ENCODE measurements at places on chromosomes 1 and 21. TPM values are rescaled to one million over a fixed set of nuclear protein-coding genes. Genes with fewer than 3 reads are reported as not detected.

The CFAP141 gene
- not detected for total RNA-seq

The OR2T2 gene
- not detected for total RNA-seq

GRCh38 chr1:202292773-202293172, 49.0 kb downstream of the UBE2T start:
- no peak for DNase-seq

- no peak for DNase-seq
These were observed 320.2 kb downstream of the PTPRC start for GRCh38 chr1:198959032-198959431.

The HHIPL2 gene
- total RNA-seq = 0.18 TPM

The SYT14 gene
- total RNA-seq = 4.0 TPM

The E2F2 gene
- total RNA-seq = 0.28 TPM

DNA sequence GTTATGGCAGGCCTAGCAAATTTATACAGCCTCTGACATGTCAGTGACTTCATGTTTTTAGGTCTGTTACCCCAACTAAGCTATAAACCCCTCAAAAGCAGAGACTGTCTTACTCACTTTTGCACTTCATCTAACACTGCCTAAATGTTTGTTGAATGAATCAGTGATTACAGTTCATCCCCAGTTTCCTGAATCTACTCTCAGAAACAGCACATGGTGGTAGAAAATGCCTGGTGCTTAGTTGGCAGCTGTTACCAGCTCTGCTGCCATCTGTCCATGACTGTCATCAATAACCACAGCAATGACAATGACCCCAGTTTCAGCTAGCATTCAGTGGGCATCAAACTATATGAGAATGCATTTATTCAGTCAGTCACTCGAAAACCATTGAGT, 110.5 kb upstream of the SERBP1 start:
- DNase-seq = no peak

DNA sequence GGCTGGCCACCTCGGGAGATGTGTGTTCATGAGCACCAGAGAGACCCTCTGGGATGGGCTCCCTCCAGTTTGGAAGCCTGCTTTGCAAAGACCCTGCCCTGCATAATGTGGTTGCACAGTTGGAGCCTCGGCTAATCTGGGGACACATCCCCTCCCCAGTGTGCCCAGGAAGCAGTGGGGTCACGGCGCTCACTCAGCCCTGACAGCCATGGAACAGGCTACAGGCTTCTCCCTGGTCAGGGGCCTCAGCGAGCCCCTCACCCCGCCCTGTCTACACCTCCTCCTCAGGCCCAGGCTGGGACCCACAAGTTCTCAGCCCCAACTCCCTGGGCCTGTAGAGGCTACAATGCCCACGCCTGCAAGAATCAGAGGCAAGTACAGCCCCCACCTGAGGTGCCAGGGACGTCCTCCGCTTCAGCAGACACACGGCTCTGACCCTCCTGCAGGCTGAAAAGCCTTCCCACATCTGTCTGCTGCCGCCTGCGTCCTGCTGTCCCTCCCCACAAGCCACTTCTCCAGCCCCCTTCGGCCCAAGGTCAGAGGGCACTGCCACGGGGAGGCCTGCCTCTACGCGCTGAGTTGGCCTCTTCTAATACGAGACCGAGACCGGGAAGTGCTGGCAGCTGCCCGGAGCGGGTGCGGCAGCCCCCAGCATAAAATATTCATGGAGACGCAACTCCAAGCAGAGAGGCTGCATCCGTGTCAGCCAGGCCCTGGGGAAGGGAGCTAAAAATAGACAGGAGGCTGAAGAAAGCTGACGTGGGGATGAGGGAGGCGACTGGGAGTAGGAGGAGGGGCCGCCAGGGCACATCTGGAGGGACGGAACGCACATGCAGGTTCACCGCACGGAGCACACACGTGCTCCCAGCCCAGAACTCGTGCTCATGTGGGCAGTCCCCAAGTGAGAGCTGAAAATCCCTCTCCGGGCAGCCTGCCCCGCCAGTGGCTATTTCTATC, 15.2 kb upstream of the GPR153 start:
- peak; percentile 18 for DNase-seq

The AXDND1 gene
- 2.2 TPM for total RNA-seq

DNA sequence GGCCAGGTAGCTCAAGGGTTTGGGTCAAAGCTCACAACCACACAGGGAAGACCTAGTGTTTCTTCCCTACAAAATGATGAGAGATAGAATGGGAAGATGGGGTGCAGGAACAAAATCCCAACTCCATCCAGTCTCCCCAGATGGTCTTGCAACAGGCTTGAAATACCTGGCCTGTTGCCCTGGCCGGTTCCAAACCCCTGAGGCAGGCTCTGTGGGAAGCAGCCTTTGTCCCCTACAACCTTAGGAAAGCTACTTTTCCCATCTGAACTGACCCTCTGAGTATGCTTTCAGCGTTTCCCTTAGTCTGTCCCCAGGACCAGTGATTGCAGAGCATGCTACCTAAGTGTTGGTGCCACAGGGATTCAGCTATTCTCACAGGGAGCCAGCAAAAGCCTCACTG, 104.0 kb downstream of the GDAP2 start:
- no peak for DNase-seq

DNA sequence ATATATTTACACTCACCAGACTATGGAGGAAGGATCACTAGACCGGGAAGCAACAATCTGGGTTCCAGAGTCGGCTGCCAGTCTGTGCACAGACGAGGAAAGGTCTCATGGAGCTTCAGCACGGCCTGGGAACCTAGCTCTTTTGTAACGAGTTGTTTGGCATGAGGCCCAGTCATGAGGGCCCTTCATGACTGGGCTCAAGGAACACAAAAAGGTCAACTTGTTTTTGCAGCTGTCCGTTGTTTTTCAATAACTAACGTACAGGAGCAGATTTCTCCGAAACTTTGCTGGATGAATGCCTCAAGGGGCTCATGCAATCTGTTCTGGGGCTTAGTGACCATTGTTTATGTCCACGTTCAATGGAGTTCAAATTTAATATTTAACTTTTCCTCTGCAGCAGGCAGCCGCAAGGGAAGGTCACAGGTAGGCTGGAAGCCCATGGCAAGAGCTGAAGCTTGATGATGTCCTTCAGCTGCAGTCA, 5.9 kb upstream of the STUM start:
- DNase-seq = peak; percentile 59

GRCh38 chr1:89615676-89616598, 17.0 kb upstream of the LRRC8C start:
- no peak for DNase-seq

The KRTAP22-1 gene
- not detected for total RNA-seq

GRCh38 chr21:25638660-25639550, at the start of gene JAM2:
TSS of gene JAM2 (plus strand) at chr21:25639258. CDS start at chr21:25639822, 564 bp downstream.
- peak; percentile 50 for DNase-seq

The SYT2 gene
- total RNA-seq = not detected

- DNase-seq = no peak
These were observed 27.7 kb downstream of the DNTTIP2 start for GRCh38 chr1:93851327-93851712.

The ZBTB37 gene
- total RNA-seq = 20.4 TPM

DNA sequence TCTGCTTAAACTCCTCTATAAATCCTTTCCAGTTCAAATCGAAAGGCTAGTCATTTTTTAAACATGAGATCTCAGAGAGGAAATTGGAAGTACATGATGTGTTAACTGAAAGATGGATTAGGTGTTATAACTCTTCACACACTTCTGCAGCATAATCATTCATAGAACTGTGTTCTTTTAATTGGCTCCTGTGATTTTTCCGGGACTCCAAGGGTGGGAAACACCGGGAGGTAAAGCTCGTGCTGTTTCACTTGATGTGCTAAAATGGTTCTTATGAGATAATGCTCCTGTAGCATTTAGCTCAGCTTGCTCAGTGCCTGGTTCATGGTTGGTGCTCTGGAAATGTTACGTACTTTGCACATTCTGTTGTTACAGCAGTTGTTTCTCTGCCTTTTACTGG, 40.2 kb downstream of the CC2D1B start:
- no peak for DNase-seq

DNA sequence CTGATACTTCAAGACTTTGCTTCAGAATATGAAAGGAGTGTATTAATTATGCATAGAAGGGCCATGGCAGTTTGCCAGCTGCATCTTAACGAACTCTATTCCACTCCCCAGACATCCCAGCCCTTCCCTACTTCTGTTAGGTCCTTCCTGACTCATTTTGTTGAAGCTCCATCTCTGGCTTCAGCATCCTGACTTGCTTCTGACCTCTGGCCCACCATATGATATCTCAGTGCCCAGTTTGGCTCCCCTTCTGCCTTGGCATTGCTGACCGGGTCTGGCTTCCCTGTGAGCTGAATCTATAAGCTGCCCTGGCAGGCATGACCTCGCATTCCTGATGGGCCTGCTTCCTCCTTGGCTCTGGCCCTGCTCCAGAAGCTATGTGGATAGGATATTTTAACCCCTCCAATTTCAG, 27.6 kb upstream of the ARHGAP29 start:
- no peak for DNase-seq

GRCh38 chr21:33430858-33431257, 27.6 kb downstream of the IFNGR2 start:
- no peak for DNase-seq

- DNase-seq = no peak
These were observed 99.1 kb upstream of the RGS4 start for GRCh38 chr1:162970021-162970420.

- peak; percentile 72 for DNase-seq
These were observed 30.0 kb downstream of the ZNF697 start for GRCh38 chr1:119617751-119618691.

DNA sequence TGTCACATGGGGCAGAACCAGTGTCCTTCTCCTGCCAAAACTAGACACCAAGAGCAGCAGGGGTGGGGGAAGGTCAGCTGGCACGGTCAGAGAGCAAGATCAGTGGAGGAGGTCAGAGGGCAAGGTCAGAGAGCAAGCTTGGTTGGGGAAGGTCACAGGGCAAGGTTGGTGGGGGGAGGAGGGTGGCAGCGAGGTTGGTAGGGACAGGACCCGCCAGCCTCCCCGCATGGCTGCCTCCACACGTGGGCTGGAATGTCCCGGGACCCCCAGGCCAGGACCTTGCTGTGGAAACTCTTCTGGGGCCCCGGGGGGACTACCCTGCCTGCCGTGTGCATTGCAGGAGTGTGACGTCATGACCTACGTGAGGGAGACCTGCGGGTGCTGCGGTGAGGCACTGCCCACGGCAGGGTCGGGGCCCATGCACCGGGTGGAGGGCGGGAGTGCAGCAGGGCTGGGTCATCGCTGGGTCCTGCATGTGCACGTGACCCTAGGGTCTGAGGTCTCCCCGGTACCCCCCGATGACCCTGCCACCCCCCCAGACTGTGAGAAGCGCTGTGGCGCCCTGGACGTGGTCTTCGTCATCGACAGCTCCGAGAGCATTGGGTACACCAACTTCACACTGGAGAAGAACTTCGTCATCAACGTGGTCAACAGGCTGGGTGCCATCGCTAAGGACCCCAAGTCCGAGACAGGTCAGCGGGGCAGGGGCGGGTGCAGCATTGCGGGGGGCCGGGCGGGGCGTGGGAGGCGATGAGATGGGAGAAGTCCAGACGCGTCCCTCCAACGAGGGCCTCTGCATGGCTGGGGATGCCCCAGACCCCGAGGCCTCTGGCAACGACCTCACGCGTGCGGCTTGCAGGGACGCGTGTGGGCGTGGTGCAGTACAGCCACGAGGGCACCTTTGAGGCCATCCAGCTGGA, 27.3 kb downstream of the COL6A2 start:
- peak; percentile 11 for DNase-seq

DNA sequence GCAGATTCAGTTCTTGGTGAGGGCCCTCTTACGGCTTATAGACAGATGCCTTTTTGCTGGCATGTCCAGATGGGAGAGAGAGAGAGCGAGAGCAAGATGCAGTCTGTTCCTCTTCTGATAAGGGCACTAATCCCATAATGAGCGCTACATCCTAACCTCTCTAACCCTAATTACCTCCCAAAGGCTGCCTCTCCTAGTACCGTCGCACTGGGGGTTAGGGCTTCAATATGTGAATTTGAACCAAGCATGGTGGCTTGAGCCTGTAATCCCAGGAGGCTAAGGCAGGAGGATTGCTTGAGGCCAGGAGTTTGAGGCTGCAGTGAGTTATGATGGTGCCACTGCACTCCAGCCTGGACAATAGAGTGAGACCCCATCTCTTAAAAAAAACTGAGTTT, 10.5 kb upstream of the SDE2 start:
- DNase-seq = no peak
